NCI-H510A treated with DMSO at 0.1 percent for 48 hours (cell line): ENCODE measurements at places on chromosomes 2 and 18.

GRCh38 chr2:48511849-48512470, 18.0 kb upstream of the STON1 start:
- DNase-seq = no peak

- no peak for DNase-seq
Measured at GRCh38 chr18:36378205-36378604, 80.7 kb downstream of the FHOD3 start.

DNA sequence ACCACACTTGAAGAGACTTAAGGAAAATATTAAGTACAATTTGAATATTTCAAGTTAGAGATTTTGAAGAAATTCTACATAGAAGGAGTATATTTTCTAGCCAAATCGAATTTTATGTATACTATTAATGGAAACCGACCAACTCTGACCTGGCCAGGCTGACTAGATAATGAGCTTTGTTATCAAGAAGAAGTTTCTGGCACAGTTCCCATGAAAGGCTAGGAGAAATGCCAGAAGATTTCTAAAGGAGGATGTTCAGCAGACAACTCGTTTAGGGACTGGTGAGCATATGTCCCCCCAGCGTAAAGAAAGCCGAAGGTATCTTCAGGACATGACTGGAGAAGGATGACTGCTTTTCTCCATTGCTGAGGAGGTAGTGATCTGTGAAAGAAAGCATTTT, 127.3 kb downstream of the DIS3L2 start:
- DNase-seq = no peak

DNA sequence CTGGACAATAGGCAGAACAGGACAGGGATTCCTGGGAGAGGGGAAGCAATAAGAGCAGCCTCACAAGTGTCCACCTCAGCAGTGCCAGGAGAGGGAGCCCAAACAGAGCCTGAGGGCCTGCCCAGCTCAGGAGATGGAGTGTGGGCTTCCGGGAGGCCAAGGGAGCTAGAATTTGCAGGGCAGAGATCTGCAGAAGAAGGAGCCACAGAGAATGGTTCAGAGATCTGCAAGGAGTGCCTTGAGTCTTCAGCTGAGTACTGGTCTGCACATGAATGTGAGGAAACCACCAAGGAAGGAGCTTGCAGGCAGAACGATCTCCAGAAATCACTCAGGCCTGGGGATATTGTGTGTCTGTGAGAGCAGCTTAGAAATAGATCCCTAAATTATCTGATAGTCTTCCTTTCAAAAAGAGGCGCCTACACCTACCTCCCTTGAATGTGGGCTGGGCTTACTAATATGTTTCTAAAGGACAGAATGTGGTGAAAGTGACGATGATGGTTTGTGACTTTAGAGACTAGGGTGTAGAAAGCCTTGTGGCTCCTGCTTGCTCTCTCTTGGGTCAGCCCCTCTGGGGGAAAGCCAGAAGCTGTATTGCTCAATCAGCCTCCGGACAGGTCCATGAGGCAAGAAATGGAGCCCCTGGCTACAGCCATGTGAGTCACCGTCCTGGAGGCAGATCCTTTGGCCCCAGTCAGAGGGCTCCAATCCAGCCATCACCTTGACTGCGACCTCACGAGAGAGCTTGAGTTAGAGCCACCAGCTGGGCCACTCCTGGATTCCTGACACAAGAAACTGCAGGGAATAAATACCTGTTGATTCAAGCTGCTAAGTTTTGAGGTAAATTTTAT, 7.6 kb upstream of the LPIN1 start:
- peak; percentile 37 for DNase-seq

DNA sequence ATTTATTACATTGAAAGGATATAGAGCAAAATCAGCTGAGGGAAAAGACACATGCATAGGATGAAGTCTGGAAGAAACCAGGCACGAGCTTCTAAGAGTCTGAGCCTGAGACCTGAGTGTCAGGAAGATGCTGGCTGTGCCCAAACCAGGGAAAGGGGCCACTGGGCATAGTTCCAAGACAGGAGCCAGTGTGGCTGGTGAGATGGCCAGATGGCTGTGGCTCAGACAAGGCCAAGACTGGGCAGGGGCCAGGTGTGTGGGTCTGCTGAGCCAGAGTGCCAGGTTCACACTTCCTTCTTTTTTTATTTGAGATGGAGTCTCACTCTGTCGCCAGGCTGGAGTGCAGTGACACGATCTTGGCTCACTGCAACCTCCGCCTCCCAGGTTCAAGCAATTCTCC, 95.5 kb upstream of the ATG16L1 start:
- no peak for DNase-seq

GRCh38 chr2:181290182-181290581, 167.0 kb upstream of the ITGA4 start:
- DNase-seq = no peak

DNA sequence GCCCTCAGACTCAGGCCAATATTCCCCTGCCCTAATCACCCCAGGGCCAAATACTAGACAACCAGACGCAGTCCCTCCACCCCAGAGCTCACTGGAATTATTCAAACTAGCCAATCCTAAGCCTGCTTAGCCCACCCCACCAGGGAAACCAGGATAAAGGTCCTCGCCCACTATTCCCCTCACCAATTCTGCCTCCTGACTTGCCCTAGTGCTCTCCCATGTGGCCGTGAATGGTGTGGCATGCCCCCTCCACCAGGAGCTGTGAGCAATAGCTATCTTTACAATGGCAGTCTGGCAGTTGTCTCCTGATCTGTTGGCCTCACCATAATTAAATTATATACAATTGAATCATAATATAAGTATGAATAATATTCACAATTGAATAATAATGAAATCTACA, 42.3 kb downstream of the FAM124B start:
- DNase-seq = no peak

GRCh38 chr2:208467564-208467963, 61.0 kb downstream of the PTH2R start:
- no peak for DNase-seq

GRCh38 chr2:218066926-218067515, 2.0 kb upstream of the RUFY4 start:
- no peak for DNase-seq

DNA sequence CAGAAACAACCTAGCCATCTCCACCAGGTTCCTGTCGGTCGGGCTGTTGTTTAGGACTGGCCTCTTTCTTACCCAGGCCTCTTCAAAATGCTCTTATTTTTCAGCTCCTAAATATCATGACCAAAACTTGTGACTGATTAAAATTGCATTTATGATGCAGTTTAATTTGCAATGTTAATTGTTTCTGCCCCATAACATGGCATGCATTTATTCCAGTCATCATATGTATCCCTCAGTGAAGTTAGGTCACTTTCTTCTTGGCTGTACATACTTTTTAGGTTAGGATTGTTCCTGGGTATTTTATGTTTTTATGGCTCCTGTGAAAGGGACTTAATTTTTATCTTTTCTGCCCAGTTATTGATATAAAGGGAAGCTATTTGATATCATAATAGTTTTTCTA, 50.6 kb downstream of the CHRNA1 start:
- no peak for DNase-seq

DNA sequence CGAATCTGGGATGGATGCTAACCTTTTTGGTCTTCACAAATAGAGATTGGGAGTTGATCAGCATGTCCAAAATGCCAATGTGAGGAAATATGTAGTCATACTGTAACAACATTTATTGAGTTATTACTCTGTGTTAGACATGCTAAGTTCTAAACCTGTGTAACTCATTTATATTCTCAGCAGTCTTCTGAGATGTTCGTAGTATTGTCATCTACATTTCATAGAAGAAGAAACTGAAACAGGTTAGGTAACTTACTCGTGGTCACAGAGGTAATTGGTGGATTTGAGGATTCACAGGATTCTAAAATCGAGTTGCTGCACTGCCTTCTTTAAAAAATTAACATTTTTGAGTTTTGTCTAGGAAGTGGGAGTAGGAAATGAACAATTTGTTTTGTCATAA, 162.1 kb downstream of the UBE2E3 start:
- no peak for DNase-seq

DNA sequence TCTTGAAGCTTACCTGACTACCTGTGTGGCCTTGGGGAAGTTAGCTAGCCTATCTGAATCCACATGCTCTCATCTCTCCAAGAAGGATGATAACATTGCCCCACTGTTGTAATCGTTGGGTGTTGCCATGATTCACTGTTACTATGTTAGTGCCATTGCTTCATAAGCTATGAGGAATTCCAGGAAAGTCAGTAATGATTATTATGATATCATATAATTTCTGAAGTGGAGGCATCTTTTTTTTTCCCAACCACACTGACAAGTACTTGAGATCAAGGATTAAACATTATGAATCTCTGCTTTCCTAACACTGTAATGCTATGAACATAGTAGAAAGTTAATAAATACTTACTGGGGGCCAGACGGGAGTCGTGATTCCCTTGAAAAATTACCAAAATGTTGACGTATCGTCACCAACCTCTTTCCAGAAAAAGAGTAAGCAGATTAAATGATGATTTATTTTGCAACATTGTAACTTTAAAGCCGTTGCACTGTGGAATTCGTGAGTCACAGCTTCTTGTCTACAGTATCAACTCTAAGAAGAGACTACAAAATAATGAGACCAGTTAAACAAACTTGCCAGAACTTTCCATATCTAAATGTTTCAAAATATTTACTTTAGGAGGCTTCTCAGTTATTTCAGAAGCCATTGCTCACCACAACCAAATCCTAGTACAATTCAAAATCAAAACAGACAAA, 459.9 kb downstream of the PIK3C3 start:
- no peak for DNase-seq

- DNase-seq = no peak
Measured at GRCh38 chr2:22697054-22697788, 687.8 kb upstream of the KLHL29 start.

- no peak for DNase-seq
Measured at GRCh38 chr2:150232321-150232720, 255.1 kb downstream of the RND3 start.

- DNase-seq = no peak
Measured at GRCh38 chr2:118539290-118539689, 308.2 kb downstream of the EN1 start.

- DNase-seq = no peak
Measured at GRCh38 chr2:227415538-227416424, 28.0 kb upstream of the SCYGR1 start.

DNA sequence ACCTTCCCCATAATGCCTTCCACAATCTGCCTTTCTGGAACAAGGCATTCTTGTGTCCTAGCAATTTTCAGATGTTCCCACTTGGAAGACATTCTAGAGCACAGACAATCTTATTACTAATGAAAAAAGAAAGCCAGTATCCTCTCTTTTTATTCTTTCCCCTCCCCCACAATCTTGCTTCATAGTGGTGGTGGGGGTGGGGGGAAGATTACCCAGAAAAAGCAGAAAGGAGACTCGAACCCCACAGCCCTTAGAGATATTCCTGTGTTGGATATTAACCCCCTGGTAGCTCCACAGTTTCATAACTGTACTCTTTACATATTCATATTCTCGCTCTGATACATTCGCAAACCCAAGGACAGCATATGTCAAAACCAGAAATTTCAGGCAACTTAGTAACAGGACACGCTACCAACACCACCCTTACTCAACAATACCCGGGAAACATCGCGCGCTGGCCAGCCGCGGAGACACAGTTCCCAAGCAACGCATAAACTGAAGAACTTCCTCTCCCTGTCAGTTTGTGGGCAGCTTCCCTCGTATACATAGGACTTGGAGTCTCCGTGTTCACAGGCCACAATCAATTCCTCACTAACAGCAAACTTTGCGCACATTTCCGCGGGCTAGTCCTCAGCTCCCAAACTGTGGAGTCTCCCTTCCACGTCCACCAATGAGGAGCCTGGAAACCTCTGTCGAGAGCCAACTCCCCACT, 793 bp downstream of the NR4A2 start:
- no peak for DNase-seq

GRCh38 chr2:178478439-178479274, at the start of gene FKBP7:
Gene FKBP7, minus strand, starts transcription at chr2:178478600. Its CDS starts 101 bp downstream, at chr2:178478499.
- DNase-seq = peak; percentile 99

DNA sequence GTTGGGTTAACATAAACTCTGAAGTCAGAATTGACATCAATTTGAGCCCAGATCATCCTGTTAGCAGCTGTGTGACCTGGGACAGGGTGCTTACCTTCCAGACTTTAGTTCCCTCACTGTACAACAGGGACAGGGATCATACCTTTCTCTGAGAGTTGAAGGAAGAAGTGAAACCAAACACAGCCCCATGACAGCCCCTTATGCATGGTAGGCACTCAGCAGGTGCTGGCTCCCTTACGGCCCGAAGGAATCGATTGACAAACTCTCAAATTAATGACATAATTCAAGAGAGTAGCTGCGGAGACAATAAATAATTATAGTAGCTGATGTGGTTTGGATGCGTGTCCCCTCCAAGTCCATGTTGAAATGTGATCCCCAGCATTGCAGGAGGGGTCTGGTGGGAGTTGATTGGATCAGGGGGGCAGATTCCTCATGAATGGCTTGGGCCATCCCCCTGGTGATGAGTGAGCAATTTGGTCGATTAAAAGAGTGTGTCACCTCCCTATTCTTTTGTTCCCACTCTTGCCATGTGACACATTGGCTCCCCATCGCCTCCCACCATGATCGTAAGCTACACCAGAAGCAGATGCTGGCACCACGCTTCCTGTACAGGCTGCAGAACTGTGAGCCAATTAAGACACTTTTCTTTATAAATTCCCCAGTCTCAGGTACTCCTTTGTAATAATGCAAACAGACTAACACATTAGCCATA, 72.4 kb downstream of the ODC1 start:
- peak; percentile 73 for DNase-seq

GRCh38 chr2:175930504-175930903, 71.6 kb downstream of the LNPK start:
- no peak for DNase-seq

DNA sequence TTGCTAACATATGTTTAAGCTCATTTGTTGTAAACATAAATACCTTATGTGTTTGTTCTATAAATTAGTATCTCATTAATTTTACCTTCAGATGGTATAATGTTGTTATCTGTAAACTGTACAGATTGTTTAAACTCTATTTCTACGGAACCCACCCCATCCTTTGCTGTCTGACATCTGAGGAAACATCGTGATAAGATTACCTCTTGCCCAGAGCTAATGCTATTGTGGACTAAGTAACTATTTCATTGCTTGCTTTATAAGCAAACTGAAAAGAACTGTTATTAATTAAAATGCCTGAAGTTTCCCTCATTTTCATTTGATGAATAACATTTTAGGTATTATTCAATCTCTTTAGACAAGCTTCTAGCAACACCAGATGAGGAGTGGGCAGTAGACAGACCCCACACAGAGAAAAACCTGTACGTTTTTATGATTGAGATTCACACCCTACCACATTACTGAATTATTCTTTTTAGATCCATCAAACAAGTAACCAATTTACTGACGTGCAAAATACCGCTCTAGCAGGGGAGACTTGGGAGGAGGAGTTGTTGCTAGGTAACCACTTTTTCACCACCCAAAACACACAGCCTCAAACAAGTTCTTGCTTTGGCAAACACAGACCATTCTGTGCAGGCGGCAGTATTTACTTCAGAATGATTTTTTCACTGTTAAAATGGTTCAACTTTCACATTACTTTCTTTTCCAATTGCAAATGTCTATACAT, 1.9 kb upstream of the SYT4 start:
- DNase-seq = peak; percentile 98

DNA sequence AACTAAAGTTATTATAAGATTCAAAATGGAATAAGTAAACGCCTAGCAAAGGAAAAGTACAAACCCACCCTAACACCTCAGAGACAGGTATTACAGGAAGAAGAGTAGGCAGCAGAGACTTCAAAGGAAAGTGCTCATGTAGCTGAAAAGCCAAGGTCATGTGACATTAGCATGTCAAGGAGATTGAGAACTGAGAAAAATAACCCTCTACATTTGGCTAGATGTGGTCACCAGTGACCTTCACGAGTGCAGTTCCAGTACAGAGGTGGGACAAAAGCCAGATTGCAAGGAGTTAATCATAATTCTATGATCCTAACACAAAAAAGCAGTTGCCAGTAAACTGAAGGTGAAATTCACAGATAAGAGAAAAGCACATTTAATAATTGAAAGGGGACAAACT, 252.7 kb downstream of the ZEB2 start:
- DNase-seq = no peak

- no peak for DNase-seq
Measured at GRCh38 chr2:96114546-96114902, 1.8 kb downstream of the ADRA2B start.
